ENCODE measurements at places on chromosomes 4 and X.

DNA sequence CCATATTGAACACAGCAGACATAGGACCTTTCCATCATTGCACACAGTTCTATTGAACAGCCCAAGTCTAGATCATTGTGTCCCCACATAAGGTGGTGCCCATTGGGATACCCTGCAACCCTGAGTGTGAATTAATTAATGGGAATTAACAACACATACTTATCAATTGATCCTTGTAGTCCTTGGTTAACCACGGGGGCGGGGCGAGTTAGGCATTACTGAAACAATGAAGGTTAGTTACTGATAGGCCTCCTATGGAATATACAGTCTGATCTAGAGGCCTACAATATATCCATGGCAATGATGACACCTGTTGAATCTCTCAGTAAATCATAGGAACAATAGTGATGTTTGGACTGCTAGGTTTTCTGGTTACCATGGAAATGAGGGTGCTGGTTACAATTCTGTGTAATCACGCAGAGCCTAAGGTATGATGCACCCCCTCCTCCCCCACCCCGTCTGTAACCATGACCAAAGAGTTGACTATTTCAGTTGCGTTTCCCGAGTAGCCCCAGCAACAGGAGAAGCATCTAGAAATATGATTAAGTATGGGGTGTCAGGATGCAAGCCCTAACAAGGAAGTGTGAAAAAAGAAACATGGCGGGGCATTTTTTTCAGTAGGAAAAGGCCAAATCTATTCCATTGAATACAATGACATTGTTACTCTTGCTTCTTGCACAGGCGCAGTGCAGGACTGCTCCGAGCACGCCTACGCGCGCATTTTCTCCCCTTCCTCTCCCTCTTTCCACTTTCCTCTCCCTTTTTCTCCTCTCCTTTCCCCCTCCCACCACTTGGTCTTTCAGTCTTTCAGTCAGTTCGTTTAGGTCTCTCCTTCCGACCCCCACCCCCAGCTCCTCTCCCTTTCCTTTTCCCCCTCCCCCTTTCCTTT lies 677 bp upstream of the NONO start:
- DNase-seq, result no peak

DNA sequence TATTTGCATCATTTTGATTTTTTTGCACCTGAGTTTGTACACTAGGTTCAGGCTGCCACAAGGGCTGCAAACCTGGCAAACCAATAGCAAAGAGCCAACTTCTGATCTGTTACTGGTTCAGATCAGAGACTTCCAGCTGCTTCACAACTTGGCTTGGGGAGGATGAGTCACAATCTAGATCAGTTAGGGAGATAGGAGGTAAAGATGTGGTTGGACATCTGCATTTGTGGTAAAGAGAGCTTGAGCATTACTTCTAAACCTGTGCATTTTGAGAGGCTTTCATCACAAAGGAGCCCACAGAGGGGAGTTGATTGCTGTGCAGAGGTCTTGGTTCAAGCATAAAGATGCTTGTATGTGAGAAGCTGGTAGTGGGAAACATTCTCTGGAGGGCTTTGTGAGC lies 34.5 kb downstream of the LINC00632 start:
- no peak for DNase-seq

GRCh38 chr4:95394752-95395306 lies 153.9 kb downstream of the UNC5C start:
- no peak for DNase-seq

GRCh38 chrX:96619588-96619987 lies 65.1 kb upstream of the DIAPH2 start:
- DNase-seq, result no peak

DNA sequence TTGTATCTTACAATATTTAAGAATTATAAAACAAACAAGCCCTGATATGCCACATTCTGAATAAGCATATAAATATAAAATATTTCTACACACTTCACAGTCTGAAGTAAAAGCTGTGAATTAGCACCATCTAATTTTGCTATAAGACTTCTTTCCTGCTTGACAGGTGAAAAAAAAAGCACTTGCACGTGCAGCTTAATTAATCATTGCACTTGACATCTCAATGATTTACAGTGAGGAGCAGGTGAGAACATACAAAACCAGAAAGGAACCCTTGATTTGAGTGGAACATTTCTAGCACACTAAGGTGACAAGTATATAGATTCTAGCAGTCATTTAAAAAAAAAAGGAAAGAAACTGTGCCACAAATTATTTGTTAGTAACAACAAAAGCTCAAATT lies 47.9 kb downstream of the CHIC2 start:
- no peak for DNase-seq

DNA sequence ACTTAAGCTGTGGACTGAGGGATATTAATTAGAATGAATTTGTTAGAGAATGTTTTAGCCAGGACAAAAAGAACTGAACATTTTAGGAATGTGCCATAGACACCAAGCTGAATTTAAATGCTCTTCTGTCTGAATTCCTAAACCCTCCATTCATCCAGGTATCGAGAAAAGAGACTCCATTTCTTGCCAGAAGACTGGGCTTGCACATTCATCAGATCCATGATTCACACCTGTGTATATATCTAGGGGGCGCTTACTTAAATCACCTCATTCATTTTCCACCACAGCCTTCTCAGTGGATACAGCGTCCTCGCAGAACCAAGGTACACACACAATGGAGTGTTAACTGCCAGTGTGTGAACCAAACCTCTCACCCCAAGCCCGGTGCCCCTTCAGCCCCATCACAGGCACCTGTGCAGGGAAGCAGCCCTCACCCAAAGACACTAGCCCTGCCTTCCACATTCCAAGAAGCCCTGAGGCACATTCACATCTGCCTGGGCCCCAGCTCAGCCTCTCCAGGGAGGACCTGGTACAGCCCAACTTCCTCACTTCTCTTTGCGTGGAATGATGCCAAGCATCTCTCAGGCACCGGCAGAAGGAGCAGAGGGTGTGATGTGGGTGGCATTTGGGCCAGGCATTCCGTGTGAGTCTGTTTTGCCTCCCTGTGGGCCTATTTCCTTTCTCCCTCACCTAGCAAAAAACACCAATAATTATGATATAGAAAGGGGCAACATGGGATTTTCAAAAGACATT lies 35.6 kb upstream of the C1QTNF7 start:
- no peak for DNase-seq

DNA sequence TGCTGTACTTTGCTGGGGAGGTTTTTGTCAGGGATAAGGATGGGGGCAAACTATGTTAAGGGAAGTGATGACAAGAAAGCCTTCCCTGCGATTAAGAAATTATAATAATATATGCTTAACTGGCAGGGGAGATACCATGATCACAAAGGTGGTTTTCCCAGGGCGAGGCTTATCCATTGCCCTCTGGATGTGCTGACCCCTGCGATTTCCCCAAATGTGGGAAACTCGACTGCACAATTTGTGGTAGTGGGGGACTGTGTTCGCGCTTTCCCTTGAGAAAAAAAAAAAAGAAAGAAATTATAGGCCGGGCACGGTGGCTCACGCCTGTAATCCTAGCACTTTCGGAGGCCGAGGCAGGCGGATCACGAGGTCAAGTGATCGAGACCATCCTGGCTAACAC lies 24.5 kb downstream of the SLC25A43 start:
- DNase-seq, result no peak

DNA sequence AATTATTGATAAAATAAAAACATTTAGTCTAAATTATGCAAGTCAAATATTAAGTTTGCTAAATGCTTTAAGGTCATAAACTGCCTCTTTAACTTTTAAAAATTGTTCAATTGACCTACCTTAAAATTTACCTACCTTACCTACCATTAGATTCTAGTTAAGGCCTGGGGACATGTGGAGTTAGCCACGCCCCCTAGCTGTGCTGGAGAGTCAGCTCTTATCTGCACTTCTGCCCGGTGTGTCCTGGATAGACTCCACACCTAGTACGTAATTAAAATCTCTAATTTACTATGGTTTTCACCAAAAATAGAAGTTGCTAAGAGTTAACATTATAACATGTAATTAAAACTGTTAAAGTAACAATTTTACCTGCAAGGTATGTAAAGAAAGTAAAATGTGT lies 22.7 kb downstream of the TENM3 start:
- no peak for DNase-seq

GRCh38 chr4:169971456-169972015 lies 54.7 kb downstream of the MFAP3L start:
- DNase-seq, result no peak

- no peak for DNase-seq
Measured at GRCh38 chrX:6718766-6719165, 183.8 kb upstream of the VCX3A start.

DNA sequence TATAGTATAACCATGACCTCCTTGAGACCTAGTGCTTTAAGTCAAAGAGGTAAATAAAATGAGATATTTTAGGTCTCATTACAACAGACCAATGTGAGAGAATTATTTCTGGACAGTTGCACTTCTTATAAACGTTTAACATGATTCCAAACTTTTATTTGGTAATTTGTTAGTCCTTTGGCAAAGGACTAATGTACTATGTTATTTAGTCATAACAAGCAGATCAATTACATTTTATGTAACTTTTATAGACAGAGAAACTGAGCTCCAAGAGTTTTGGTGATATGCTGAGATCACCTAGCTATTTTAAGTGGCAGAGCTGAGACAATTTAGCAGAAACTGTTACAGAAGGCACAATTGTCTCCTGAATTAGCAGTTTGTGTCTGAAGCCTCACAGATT lies 2.6 kb upstream of the SNCA start:
- DNase-seq, result no peak

- DNase-seq, result no peak
Measured at GRCh38 chr4:94378047-94378446, 35.4 kb upstream of the HPGDS start.

- DNase-seq, result no peak
Measured at GRCh38 chr4:6087669-6088341, 69.6 kb upstream of the C4orf50 start.

DNA sequence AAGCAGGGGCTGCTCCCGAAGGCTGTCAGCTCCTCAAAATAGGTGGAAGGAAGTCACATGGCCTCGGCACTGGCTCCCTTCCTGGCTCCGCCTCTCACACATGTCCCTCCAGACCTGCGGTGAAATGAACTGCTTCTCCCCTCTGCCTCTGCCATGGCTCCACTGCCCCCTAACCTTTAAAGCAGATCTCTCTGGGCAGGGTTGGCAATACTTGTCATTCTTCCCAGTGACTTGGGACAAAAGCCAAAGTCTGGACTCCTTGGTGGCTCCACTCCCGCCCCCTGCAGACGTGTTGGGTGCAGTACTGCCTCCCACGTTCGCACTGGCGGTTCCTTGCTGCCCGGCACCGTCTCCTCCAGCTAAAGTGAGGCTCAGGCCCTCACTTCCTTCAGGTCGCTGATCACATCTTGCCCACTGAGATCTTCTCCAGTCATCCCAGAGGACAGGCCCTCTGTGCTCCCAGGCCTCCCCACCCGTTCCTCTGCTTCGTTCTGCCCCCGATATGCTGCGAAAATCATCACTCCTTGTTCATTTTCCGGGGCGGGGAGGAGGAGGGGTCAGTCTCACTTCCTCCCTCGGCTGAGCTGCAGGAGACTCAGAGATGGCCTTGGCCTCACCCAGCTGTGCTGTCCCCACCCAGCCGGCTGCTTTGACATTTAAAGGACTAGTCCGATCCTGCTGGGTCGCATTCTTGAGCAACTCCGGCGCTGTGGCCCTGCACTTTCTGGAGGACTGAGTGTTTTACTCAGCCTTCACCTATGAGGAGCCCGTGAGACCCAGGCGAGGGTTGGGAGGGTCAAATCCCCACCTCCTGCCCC lies 97.4 kb downstream of the PHKA2 start:
- no peak for DNase-seq

GRCh38 chr4:140094438-140095420 lies 59.3 kb downstream of the MAML3 start:
- no peak for DNase-seq

DNA sequence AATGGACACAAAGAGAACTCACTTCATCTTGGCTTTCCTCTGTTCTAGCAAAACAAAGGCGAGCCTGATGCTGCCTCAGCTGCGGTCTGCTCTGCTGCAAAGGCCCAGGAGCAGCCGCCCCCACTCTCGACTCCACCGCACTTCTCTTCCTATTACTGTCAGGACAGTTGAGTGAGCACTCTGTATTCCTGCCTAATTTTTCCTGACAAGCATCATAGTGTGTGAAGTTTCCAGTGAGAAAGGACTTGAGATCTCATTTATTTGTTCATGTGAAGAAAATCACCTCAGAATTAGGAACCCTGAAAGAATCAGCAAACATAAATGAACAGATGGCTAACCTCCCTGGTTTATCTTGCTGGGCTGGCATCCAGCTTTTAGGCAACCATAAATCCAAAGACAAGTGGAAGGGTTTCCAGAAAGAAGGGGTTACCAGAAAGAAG lies 15.6 kb downstream of the SCARB2 start:
- peak; percentile 55 for DNase-seq

- DNase-seq, result no peak
Measured at GRCh38 chr4:175330652-175331051, 412.5 kb downstream of the ADAM29 start.
